Activated CD4-positive, alpha-beta T cell treated with anti-CD3 and anti-CD28 coated beads, Interleukin-2, amount 10 ng/mL, durations not matched to agents 24 days and 14 days (primary cell): ENCODE measurements at places on chromosomes 11 and 22. TPM values are rescaled to one million over a fixed set of nuclear protein-coding genes. Genes with fewer than 3 reads are reported as not detected.

Gene SLC29A2
- total RNA-seq, result 17.4 and 18.9 TPM in 2 replicates

Gene EIF3M
- 348 and 351 TPM in 2 replicates for total RNA-seq

DNA sequence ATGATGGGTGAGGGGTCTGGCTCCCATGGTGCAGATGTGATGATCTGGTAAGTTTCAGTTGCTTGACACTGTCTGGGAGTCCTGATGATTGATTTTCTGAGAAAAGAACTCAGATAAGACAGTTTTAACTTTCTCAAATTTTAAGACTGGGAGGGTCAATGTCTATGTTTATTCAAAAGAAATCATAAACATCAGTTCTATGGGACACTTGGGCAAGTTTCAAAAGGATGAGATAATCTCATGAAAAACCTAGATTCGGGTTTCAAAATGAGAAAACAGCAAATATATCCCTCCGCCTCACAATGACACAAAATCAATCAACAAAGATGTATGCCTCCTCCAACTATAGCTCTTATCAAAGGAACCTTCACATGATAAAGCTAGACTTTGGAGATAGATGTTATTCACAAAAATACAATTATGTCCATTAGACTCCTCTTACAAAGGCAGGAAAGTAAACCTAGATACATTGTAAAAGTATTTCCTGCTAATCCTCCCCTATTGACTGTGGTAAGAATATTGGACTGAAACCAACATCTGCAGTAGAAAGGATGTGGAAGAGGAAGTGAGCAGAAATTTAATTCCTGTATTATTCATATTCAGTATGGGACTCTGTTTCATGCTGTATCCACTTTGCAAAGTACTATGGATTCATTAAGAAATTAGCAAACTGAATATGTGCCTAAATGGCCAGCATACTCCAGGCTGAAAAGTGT, 21.6 kb downstream of the SVIP start:
- H3K4me3 ChIP-seq, result no peak overlapping the region
- no peak for DNase-seq
- H3K36me3 ChIP-seq, result no peaks in the 10 kb centered on the region
- no peaks in the 10 kb centered on the region for H3K27me3 ChIP-seq

GRCh38 chr22:44116331-44116730, 64.4 kb upstream of the PARVG start:
- DNase-seq, result no peak
- peaks cover 19% of the 10 kb centered on the region for H3K36me3 ChIP-seq
- H3K4me3 ChIP-seq, result no peak overlapping the region
- no peak overlapping the region for H3K27ac ChIP-seq
- H3K4me1 ChIP-seq, result no peaks in the 10 kb centered on the region

GRCh38 chr11:69700278-69701140, 3.3 kb downstream of the FGF19 start:
- no peak for DNase-seq
- no peaks in the 10 kb centered on the region for H3K4me1 ChIP-seq
- no peak overlapping the region for H3K4me3 ChIP-seq
- H3K36me3 ChIP-seq, result no peaks in the 10 kb centered on the region

GRCh38 chr11:106384429-106384828, 307.0 kb downstream of the AASDHPPT start:
- H3K27me3 ChIP-seq, result no peaks in the 10 kb centered on the region
- no peak for DNase-seq
- H3K36me3 ChIP-seq, result no peaks in the 10 kb centered on the region
- no peak overlapping the region for H3K27ac ChIP-seq
- H3K4me1 ChIP-seq, result no peaks in the 10 kb centered on the region

- H3K4me1 ChIP-seq, result peaks cover 21% of the 10 kb centered on the region
- no peaks in the 10 kb centered on the region for H3K36me3 ChIP-seq
- H3K27ac ChIP-seq, result no peak overlapping the region
- H3K4me3 ChIP-seq, result no peak overlapping the region
- DNase-seq, result peak; percentile 83
Observed at GRCh38 chr22:36194971-36195370, 6.6 kb downstream of the APOL4 start.

DNA sequence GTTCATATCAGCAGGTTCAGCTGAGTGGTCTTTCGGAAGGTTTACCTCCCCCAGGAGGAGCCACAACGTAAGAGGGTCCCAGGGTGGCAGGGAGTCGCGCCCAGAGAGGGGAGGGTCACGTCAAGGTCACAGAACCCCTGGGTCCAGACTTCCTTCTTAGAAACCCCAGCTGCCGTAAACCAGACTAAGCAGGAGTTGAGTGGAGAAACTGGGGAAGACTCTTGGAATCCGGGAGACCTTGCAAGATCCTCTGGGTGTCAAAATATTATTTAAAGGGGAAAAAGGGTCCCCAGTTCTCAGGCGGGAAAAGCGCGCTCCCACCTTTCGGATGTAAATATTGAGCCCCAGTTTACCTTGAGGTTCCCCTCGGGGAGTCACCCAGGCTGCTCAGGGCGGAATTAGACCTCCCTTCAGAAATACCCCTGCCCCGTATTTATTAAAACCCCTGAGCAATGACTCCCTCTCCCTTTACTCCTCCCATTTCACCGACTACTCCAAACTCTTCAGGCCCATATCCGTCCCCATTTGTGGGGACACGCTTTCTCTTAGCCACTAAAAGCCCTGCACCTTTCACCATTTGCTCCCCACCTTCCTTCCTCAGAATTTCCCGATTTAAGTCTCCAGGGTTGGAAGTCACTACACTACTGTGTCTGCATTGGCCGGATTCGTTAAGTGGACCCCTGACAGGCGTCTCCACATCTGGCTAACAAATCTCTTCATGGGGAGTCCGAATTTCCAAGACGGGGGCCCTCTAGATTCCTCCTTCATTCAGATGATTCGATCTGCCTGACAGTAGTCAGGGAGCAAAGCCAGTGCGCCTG, 4.2 kb downstream of the SLC17A6 start:
- H3K27me3 ChIP-seq, result peaks cover 76% of the 10 kb centered on the region
- peaks cover 2% of the 10 kb centered on the region for H3K36me3 ChIP-seq
- no peak overlapping the region for H3K4me3 ChIP-seq
- H3K27ac ChIP-seq, result no peak overlapping the region

DNA sequence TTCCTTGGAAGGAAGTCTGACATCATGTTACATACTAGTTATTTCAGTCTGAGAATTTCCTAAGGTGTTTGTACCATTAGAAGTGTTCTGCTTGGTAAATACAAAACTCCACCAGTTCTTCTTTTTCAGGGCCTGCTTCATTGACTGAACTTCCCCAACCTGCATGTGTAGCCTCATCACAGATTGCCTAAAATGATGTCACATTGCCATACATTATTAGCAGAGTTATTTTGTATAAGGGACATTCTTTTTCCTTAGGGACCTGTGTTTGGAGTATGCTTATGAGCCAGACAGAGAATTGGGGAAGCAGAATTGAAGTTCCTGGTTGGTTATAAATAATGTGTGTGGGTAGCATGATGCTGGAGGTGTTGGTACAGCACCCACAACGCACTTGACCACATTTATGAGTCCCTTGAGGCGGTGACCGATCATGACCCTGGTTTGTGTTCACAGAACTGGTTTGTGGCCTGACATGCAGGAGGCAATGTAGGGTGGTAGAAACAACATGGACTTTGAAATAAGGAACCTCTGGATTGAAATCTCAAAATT, 16.4 kb upstream of the MMP7 start:
- H3K27me3 ChIP-seq, result peaks cover 6% of the 10 kb centered on the region
- no peaks in the 10 kb centered on the region for H3K36me3 ChIP-seq
- no peak overlapping the region for H3K27ac ChIP-seq
